Muscle of back (tissue), 13 donors: ENCODE measurements at places on chromosomes 7 and 10. TPM values are rescaled to one million over a fixed set of nuclear protein-coding genes. Genes with fewer than 3 reads are reported as not detected.

DNA sequence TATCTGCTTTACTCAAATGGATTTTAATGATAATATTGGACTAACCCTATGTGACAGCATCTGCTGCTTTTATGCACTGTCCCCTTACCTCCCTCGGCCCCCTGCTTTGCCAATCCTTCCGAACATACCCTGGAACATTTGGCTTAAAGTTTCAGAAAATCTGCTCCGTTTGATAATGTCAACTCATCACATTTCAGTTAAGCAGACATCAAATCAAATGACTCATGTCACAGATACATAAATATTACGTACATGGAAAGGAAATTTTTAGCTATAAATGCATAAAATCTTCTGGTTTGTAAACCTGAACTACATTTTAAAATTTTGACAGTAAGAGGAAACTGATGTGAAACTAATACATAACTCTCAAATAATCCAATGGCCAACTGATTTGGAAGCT lies 98.2 kb downstream of the CNTNAP2 start:
- no peak for DNase-seq

- no peak for DNase-seq
Observed at GRCh38 chr7:135386181-135386580, 123.7 kb downstream of the CNOT4 start.

DNA sequence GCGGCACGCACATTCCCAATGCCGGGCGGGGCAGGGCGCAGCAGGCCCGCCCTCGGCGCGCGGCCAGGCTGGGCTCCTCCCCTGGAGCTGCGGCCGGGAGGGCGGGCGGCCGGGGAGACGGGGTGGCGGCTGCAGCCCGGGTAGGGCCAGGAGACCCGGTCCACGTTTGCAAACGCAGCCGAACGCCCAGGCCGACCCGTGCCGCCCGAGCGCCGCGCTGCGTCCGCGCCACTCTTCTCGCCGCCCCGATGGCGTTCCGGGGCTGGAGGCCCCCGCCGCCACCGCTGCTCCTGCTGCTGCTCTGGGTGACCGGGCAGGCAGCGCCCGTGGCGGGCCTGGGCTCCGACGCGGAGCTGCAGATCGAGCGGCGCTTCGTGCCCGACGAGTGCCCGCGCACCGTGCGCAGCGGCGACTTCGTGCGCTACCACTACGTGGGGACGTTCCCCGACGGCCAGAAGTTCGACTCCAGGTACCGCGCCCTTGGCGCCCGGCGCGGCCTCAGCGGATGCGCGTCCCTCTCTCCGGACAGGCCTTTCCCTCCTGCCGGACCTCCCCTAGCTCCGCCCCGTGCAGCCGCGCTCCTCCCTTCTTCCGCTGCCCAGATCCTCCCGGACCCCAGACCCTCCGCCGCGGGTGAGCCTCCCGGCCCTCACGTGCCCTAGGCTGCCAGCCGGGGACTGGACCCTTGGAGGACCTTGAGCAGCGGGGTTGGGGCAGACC lies at the start of gene FKBP9:
Gene FKBP9, plus strand, starts transcription at position 115 of the 720 bp plus-strand sequence. Its CDS starts 134 bp downstream, at position 249.
- peak; percentile 92 for DNase-seq

GRCh38 chr10:7634142-7634894 lies 32.4 kb downstream of the ITIH5 start:
- peak; percentile 64 for DNase-seq

- no peak for DNase-seq
Observed at GRCh38 chr10:70621503-70622078, 19.1 kb upstream of the PRF1 start.

GRCh38 chr10:132878730-132879407 lies 63.5 kb downstream of the CFAP46 start:
- no peak for DNase-seq

GRCh38 chr7:76278540-76278939 lies 23.9 kb upstream of the HSPB1 start:
- DNase-seq: no peak

- peak; percentile 10 for DNase-seq
Observed at GRCh38 chr10:113665806-113666354, 2.0 kb upstream of the NRAP start.

GRCh38 chr7:22174574-22174953 lies 182.4 kb downstream of the RAPGEF5 start:
- no peak for DNase-seq

DNA sequence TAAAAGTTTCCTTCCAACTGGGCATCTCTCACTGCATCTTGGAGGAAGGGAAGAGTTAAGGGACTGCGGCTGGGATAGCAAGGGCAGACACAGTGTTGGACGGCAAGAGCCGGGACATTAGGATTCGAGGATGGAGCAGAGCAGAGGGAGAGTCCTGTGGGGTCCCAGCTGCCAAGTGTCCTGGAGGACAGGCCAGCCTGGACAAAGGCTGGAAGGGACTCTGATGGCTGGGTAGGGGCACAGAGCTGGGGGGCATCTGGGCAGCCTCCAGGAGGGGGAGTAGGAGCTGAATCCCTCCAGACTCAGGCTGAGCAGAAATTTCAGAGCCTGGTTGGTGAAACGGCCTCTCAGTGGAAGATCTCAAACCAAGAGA lies 19.2 kb downstream of the SFTPA1 start:
- no peak for DNase-seq

- no peak for DNase-seq
Observed at GRCh38 chr10:6494936-6495592, 85.0 kb downstream of the PRKCQ start.

- no peak for DNase-seq
Observed at GRCh38 chr10:122281018-122281626, 10.0 kb downstream of the BTBD16 start.

GRCh38 chr10:69874449-69874848 lies 72.7 kb downstream of the COL13A1 start:
- DNase-seq: no peak

DNA sequence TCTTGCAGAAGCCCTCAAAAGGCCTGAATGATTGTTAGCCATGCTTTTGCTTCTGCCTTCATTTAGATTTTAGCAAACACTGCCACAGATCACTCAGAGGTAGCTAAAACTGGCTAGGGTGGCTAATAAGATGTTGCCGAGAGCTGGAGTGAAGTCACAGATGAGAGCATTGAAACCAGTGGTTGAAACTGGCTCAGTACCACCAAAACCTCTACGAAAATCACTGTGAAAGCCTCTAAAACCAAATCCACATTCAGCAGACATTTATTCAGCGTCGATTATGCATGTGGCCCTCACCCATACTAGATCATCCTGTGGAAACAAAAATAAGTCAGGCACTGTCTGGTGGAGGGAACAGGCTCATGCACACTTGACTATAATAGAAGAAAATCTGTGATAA lies 50.8 kb downstream of the PIK3CG start:
- no peak for DNase-seq

GRCh38 chr7:44798649-44799305 lies 2.3 kb downstream of the PPIA start:
- peak; percentile 15 for DNase-seq

DNA sequence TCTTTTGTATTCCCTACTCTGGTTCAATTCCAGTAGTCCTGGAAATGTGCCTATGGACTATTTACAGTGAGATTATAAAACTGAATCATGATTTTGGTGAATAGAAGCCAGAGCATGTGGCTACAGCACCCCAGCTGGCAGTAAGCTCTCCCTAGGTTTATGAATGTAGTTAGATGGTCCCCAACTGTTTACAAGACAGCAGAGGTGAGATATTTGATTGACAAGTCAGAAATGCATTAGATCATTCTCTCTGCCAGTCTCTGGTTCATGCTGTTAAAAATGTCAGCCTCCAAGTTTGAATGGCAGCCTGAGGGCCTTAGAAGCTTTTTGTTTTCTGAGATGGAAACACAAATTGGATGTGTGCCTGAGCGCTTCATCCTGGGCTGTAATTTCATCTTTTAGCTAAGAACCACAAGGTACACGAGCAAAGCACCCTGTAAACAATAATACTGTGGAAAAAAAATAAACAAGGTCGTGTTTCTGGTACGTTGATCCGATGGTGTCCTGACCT lies 85.0 kb downstream of the BTRC start:
- no peak for DNase-seq

GRCh38 chr7:81462672-81463071 lies 307.2 kb downstream of the HGF start:
- no peak for DNase-seq

DNA sequence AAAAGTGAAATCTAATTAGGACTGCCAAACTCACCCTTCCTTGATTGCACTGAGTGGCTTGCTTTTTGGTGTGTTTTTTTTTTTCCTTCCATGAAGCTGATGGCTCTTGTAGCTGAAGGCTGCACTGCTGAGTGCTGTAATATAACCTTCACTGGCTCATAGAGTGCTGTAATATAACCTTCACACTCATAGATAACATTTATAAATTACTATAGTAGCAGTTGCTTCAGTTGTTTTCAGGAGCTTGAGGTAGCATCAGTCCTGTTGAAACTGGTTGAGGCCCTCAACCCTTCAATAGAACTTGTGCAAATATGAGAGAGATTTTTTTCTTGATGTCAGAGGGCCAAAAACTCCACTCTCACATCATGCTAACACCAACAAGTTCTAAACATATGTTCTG lies 404.9 kb upstream of the MBL2 start:
- DNase-seq: no peak

DNA sequence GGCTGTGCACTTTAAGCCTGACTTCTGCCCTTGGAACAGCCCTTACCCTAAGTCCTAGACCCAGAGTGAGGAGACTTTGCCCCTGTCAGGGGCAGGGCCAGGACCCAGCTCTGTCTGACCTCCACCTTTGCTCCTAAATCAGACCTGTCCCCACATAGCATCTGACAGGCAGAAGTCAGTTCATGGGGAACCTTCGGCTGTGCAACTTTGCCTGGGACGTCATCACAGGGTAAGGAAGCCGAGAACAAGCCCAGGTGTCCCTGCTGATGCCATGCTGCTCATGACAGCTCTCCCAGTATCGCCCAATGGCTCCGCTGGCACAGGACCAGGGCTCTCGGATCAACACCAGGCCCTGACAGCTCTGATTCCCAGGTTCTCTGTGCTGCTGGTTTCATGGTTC lies 55.4 kb downstream of the TNS3 start:
- no peak for DNase-seq

DNA sequence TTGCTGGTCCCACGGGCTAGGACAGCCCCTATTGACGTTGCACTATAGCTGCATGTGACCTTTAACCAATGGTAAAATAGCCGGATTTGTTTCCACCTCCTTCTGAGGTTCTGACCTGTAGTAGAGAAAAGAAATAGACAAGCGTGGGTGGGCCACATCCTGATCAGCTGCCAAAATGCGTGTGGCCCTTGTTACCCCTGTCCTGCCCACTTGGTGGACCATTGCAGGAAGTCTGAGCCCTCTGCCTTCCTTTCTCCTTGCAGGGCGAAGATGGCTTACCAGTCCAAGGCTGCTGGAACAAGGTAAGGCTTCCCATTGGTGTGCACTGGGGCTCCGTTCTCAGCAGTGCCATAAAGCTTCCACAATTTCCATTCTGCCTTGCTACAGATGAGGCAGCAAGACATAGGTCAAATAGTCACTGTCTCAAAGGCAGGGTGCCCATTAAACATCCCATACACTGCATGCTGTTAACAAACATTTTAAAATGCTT lies 95.9 kb upstream of the MACROH2A2 start:
- no peak for DNase-seq

- DNase-seq: no peak
Observed at GRCh38 chr10:70738006-70738760, 47.0 kb downstream of the TBATA start.

GLI3 gene
- 12.5 TPM for polyA plus RNA-seq

BUD23 gene
- 66.9 TPM for polyA plus RNA-seq

AKR1E2 gene
- polyA plus RNA-seq: 3.7 TPM

NPFFR1 gene
- polyA plus RNA-seq: 0.06 TPM

AMPH gene
- polyA plus RNA-seq: 9.2 TPM

CALML3 gene
- 0.34 TPM for polyA plus RNA-seq

CNTNAP2 gene
- polyA plus RNA-seq: 10.9 TPM

TMEM26 gene
- 14.8 TPM for polyA plus RNA-seq

CFAP70 gene
- 2.4 TPM for polyA plus RNA-seq

RBM28 gene
- 47.8 TPM for polyA plus RNA-seq

GCK gene
- 4.0 TPM for polyA plus RNA-seq

METTL27 gene
- polyA plus RNA-seq: 1.7 TPM

PTPRN2 gene
- polyA plus RNA-seq: 2.0 TPM

PLAC9 gene
- polyA plus RNA-seq: 62.1 TPM

AP3M1 gene
- 34.4 TPM for polyA plus RNA-seq

HECW1 gene
- 0.20 TPM for polyA plus RNA-seq

MYO1G gene
- 0.82 TPM for polyA plus RNA-seq

TMEM273 gene
- 5.9 TPM for polyA plus RNA-seq

ZNF3 gene
- 24.1 TPM for polyA plus RNA-seq

CADPS2 gene
- polyA plus RNA-seq: 4.6 TPM

DPYSL4 gene
- 4.6 TPM for polyA plus RNA-seq
